ENCODE measurements at places on chromosomes 1 and 21.

DNA sequence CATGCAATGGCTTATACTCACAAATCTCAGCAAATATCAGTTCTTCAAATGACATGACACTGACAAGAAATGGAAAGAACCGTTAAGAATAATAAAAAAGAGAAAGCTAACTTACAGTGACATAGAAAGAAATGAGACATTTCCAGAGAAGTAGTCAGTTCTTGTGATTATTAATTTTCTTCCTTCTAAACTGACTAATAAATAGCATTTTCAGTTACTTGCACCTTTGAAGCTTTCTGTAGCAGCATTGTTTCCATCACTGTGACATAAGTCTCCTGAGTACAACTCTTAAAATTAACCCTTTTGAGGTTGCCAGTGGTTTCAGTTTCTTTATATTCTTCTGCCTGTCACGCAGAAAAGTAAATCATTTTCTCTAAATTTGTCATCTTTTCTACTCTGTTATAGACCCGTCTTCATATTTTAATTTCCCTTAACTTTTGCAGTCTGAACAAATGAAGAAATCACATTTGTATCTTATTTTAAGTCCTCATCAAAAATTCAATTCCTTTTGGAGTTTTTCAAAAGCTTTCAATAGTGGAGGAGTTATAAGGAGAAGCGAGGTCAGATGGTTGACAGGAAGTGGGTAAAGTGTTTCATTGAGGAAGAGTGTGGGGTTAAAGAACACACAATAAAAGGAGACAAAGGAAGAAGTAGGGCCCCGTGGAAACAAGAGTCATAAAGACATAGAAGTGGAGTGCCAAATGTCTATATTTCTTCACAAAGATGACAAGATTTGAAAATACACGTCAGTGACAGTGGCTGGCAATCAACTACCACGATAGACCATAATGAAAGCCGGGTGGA, 57.9 kb upstream of the S1PR1 start:
- DNase-seq = no peak

DNA sequence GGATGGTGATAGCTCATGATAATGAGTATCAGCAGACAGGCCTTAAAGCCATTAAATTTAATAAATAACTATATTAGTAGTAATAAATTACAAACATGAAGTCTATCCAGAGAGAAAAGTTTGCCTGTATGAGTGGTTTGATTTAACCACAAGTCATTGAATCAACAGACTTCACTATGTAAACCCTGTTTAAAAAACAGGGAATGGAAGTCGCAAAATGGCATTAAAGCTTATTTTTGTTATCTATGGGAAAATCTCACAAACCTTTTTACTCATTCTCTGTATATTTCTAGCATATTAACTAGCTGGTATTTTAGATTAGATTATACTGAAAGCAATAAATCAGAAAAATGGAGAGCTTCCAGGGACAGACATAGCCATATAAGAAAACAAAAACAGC, 45.3 kb downstream of the SASS6 start:
- no peak for DNase-seq

GRCh38 chr21:25625036-25625435, 14.0 kb upstream of the JAM2 start:
- no peak for DNase-seq

DNA sequence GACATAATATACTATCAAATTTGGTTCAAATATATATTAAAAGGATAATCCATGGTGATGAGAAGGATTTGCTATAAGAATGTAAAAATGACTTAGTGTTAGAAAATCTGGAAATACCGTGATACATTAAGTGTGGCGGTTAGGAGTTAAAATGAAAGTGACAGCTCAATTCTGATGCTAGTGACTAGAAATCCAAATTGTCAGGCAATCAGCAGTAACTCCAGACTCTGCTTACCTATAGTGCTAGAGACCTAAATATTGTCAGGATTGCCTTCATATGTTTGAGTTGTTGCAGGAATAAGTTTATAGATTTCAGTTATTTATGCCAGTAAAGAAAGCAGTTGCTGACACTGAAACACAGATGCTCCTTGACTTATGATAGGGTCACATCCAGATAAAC, 737.4 kb downstream of the MRPL39 start:
- DNase-seq = no peak

- no peak for DNase-seq
Measured at GRCh38 chr1:119883826-119884225, 12.5 kb downstream of the ADAM30 start.

DNA sequence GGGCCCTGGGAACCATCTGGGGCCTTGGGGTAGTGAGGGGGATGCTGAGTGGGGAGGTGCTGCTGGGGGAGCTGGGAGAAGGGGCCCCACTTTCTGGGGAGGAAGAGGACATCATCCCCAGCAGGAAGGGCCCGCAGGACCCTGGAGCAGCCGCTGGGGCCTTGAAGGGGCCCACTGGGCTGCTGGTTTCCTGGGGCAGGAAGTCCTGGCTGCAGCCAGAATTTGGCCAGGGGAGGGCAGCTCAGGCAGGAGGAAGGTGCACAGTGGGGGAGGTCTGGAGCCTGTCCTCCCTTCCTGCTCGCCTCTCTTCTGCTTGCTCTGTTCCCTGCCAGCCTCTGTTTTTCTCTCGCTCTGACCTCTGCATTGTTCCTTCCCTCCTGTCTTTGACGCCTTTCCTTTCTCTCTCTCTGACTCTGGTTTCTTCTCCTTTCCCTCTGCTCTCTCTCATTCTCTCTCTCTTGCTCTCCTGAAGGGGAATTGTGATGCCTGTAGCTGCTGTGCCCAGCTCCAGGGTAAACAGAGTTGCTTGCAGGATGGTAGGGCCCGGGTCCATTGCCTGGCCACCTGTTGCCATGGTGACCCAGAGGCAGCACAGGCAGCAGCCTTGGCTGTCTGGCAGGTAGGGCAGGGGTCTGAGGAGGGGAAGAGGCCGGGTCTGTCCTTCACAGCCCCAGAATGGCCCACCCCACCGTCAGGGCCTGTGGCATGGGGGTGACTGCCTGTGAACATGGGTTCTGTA, 23.9 kb downstream of the ACOT11 start:
- no peak for DNase-seq

GRCh38 chr1:37947364-37947763, 511 bp upstream of the INPP5B start:
- DNase-seq = no peak

All from mesenteric fat pad (tissue), 1 donor.